ENCODE measurements at places on chromosomes 5 and 9.

DNA sequence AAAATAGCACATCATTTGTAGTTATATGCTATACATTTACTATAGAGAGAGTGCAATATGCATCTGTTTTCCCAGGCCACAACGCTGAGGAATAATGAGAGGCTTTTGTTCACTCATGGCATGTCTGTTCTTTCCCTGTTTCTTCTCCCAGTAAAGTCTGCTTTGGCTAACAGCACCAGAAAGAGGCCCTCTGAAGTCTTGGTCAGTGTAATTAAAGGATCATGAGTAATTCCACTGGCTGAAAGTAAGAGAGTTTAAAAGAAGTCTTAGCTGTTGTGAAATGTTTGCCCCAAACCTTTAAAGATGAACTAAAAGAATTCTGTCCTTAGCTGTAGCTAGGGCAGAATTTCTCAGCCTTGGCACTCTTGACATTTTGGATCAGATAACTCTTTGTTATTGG, 228.8 kb downstream of the TLE4 start:
- DNase-seq = no peak
- H3K4me3 ChIP-seq = no peak overlapping the region
- H3K36me3 ChIP-seq = no peaks in the 10 kb centered on the region
- no peak overlapping the region for H3K27ac ChIP-seq
- H3K27me3 ChIP-seq = no peaks in the 10 kb centered on the region
- peaks cover 8% of the 10 kb centered on the region for H3K4me1 ChIP-seq

DNA sequence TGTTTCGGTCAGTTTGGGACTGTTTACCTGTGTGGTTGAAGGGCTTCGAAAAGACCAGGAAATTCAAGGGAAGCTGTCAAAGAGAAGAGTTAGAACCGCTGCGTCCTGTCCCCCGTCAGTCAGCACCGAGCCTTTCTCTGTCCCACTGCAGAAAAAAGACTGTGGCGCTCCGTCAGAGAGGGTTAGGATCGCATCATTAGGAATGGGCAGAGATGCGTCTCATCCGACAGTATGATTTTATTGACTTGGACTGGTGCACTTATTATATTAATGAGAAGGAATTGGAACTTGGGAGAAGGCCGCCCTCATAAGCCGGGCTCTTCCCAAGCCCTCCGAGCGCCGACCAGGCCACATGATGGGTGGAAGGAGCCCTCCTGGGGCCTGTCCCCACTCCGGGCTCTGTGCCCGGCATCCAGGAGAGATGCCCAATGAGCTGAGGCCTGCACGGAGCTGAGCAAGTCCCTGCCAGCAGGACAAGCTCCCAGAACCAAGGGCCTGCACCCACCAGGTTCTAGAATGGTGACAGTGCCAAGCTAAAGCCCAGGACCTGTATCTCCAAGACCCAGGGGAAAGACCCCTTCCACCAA, 71.5 kb downstream of the NEK6 start:
- no peak for DNase-seq
- H3K4me1 ChIP-seq = peaks cover 8% of the 10 kb centered on the region
- H3K27me3 ChIP-seq = no peaks in the 10 kb centered on the region
- peaks cover 5% of the 10 kb centered on the region for H3K36me3 ChIP-seq

DNA sequence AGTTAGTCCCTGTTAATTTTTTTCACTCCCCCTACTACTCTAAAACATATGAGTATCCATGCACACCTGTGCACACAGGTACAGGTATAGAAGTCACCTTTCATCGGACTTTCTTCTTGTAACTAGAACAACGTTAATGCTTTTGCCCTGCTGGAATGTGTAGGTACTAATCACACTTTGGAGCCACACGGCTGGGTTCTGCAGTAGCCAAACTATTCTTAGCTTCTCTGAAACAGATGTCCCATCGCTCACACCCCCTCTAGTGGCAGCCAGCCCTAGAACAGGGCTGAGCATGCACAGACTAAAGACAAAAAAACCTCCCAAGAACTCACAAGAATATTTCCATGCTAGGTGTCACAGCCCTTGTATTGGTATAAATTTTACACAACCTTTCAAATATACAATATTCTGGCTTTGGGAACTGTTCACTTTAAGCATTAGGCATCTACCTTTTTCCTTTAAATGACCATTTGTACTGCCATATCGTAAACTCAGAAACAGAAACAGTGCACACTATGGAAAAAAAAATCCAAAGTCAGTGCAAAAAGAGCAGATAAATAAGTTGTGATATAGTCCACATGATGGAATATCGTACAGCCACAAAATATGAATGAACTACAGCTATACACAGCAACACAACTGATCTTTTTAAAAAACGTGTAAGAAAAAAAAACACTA, 64.0 kb downstream of the RETREG1 start:
- peaks cover 2% of the 10 kb centered on the region for H3K27me3 ChIP-seq
- H3K36me3 ChIP-seq = no peaks in the 10 kb centered on the region
- H3K27ac ChIP-seq = no peak overlapping the region
- peaks cover 7% of the 10 kb centered on the region for H3K4me1 ChIP-seq

- peaks cover 11% of the 10 kb centered on the region for H3K27me3 ChIP-seq
- DNase-seq = no peak
- H3K27ac ChIP-seq = no peak overlapping the region
These were observed 103.4 kb downstream of the DOCK2 start for GRCh38 chr5:169740435-169740834.

DNA sequence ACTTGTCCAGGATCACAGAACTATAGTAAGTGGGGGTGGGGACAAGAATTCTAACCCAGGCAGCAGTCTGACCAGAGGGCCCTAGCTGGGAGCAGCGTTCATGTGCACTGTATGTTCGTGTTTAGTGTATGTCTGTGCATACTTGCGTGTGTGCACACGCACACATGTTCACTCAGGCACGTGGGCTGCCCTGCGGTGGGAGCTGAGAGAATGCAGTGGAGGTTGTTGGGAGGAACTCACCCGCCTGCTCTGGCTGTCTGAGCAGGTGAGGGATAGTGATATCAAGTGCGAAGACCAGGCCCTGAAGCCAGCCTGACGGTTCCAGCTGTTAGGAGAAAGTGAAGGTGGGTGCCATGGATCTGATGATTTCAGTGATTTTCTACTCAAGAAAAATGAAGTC, 942 bp downstream of the DCANP1 start:
- DNase-seq = no peak
- H3K27ac ChIP-seq = no peak overlapping the region
- H3K4me1 ChIP-seq = peaks cover 46% of the 10 kb centered on the region
- peaks cover 16% of the 10 kb centered on the region for H3K27me3 ChIP-seq
